Effector CD4-positive, alpha-beta T cell (primary cell): ENCODE measurements at places on chromosomes 2 and 18.

DNA sequence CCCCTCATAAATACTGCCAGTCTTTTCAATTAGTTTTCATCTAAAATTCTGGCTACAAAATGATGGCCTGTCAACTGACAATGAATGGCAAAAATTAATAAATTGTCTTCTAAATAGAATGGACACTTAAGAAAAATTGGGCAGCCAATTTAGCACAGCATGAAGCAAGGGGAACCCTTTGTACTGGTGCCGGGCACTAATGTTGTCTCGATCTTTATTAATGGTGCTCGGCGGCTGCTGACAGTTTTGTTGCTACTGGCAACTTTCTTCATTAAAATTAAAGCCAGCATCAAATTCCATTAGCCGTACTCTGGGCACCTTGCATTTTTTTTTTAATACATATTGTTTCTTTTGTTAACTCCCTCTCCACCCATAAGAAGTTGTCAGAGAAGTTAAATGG is 309.3 kb downstream of the GBX2 start:
- no peak for DNase-seq

DNA sequence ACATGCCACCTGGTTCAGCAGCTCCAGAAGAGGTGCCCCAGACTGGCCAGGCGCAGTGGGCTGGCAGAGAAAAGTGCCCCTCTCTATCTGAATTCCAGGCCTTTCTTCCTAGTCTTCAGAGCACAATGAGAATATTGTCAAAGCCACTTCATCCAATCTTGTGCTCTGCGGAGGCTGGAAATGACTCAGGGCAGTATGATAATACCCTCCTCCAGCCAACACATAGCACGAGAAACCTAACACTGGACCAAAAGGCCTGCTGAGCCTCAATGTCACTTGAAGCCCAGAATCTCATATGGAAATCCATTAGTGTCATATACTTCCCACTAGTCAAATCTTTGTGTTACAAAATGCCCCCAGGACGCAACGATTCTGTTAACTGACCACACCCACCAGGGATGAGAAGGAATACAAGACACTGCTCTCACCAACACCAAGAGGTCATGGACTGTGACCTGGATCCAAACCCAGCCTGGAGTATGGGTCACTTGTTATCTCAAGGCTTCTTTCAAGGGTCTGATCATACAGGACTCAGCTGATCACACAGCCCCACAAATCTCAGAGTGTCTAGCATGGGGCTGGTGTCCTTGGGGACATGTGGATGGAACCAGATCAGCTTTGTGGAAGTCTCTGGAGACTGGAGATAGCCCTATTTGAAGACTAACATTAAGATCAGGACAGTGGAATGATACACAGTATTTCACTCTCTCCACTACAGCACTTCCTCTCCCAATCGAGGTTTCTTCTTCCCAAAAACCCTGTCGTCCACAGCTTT is 10.1 kb downstream of the KIF3C start:
- DNase-seq = no peak

- DNase-seq = no peak
Measured at GRCh38 chr2:88177556-88177955, 7.4 kb downstream of the THNSL2 start.

- no peak for DNase-seq
Measured at GRCh38 chr18:80034852-80035406, 695 bp downstream of the RBFA start.

- no peak for DNase-seq
Measured at GRCh38 chr2:162175714-162176113, 23.7 kb upstream of the GCG start.
